NCI-H1694 (cell line): ENCODE measurements at places on chromosomes 7 and 10.
A peak's percentile ranks its signal among the peaks of the same experiment; 100 is the strongest.

DNA sequence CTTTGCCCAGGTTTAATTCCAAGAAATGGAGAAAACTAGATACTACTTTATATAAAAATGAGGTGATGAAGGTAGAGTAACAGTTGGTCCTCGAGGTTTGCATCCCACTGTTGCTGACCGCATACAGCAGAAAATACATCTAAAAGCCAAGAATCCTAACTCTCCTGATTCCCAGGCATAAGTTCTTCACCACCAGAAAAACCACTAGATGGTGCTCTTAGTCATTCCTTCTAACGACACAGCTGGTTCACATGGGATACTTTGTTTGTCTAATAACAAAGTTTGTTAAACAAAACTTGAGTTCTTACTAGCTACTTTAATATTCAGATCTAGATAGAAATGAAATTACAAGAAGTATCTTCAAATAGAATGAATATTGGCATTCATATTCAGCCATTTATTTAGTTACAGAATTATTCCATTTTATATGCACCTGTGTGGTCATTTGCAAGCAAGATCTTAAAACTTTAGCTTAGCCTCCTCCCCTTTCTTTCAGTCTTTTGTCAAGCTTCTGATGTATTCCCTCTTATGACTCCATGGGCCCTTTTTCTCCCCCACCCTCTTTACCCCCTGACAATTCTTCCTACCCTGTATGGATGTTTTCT is 54.1 kb upstream of the CYP26C1 start:
- peak; percentile 24 for DNase-seq

- peak; percentile 11 for DNase-seq
These were observed 24.8 kb downstream of the GBX1 start for GRCh38 chr7:151142686-151143040.

DNA sequence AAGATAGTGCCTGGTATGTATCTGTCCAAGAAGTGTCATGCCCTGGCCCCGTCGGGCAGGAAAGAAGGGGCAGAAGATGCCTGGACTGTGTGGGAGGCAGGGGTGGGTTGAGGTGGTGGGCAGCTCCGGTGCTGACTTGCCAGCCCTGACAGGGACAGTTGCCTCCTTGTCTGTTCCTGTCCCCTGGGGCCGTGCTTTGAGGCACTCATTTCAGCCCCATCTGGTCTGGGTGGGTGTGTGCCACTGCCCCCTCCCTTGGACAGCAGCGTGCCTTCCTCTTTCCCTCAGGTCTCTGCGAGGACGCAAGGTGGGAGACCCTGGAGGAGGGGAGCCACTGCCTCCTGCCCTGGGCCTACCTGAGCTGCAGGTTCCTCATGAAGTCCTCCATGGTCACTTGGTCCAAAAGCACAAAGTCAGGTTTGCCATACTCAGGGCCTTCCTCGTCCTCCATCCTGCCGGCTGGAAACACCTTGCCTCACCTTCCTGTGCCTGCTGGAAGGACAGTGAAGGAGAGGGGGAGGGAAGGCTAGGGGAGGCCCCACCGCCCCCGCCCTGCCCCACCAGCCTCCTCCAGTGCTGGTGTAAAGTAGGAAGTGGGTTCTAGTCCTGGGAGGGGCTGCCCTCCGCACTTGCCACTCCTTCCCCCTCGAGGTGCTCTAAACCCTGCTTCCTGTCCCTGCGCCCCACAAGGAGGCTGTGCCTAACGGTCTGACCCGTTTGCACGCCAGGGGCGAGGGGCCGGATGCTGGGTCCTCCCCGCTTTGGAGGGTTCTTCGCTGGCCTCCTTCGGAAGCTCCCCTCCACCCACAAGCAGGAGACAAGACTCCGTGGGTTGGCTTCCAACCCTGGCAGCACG is at the start of gene MYO1G:
Gene MYO1G (minus strand): TSS at position 505 of the 856 bp plus-strand sequence. CDS start 54 bp downstream, at position 451.
- no peak for DNase-seq

GRCh38 chr10:121243609-121244241 is 354.5 kb downstream of the FGFR2 start:
- DNase-seq, result no peak

DNA sequence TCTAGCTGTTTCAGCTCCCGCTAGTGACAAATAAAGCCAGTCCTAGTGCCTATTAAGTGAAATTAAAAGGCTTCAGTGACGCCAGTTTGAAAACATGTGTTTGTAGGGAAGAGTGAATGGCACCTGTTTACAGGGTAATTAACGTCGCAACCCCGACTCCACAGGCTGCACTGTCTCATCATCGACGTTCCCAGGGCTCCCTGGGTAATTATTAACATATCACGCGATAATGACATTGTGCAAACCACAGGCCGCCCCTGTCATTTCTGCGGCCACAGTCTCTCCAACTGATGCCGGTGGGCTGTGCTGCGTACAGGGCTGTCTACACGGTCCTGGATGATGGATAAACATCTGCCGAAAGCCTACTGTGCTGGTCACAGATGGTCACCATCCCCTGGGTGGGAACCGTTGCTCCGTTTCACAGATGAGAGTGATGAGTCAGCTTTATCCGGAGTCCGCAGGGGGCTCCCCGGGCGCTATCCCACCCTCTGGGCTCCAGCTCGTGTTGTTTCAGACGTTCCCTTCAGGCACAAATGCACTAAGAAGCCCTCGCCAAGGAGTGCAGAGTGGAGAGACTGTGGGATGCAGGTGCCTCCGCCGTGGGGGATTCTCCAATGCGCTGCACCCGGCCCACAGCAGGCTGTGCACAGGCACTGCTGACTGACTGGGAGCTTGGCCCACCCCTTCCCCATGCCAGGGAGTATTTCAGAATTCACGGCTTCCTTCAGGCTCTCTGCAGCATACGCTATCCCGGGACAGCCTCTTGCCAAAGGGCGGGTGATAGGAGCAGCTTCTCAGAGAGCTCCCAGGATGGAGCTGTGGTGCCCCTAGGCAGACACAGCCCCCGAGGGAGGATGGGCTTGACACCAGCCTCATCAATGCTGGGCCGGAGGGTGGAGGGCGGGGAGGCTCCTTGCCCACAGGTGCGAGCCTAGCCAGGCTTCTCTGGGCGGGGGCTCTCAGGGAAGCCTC is 491.8 kb upstream of the FOXK1 start:
- peak; percentile 70 for DNase-seq

GRCh38 chr7:28861825-28862224 is 96.3 kb downstream of the TRIL start:
- DNase-seq, result no peak

GRCh38 chr7:138417078-138417700 is 42.9 kb upstream of the TRIM24 start:
- no peak for DNase-seq

DNA sequence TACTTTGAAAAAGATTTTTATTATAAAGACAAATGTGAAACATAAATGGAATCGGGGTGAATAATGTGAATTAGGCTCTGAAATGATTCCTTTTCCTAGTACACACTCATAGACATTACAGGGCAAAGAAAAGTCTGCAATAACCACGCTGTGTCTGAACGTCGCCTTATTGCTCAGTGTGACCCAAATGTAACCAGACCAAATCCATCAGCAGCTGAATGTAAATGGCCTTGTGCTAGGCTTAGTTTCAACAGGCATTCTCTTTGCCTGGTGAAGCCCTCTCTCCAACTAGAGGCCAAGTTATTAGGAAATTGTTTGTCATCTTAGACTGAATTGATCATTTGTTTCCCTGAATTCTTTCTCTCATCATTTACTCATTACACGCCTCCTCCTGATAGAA is 225.5 kb downstream of the CHCHD3 start:
- no peak for DNase-seq

DNA sequence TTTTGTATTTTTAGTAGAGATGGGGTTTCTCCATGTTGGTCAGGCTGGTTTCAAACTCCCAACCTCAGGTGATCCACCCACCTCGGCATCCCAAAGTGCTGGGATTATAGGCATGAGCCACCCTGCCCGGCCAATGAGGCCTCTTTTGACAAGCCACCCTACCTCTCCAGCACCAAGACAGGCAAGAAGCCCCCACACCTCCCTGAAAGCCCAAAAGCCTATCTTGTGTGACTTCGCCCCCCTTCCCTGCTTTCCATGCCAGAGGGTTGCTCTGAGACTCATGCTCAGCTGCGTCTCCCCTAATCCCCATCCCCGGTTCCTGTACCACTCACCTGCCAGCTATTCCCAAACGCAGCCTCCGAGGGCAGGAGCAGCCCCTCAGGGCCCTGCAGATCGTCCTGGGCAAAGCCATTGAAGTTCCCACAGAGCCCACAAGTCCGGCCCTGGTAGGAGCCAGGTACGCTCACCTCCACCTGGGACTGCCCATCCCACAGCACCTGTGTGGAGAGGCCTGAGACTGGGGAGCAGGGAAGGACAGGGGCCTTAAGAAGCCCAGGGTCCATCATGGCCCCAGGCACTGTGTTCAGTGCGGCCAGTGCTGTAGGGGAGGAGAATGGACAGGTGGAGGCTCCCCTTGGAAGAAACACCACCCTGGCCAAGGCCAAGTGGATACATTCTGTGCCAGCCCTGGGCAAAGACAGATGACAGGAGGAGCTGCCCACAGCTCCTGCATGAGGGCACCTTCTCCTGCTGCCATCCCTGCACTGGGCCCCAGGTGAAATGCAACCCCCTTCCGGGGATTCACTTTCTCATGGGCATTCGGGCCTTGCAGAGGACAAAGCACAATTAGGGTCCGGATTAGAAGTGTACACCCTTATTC is 15.8 kb downstream of the ATP6V1F start:
- DNase-seq, result no peak
